ENCODE measurements at places on chromosomes 4 and X. TPM values are rescaled to one million over a fixed set of nuclear protein-coding genes. Genes with fewer than 3 reads are reported as not detected.

PPP1R3F gene
- 1.9 TPM for total RNA-seq

PITX2 gene
- total RNA-seq = not detected

TASL gene
- total RNA-seq = not detected

SLC10A4 gene
- total RNA-seq = 0.27 TPM

YTHDC1 gene
- total RNA-seq = 61.6 TPM

MAGEA9 gene
- not detected for total RNA-seq

FUNDC1 gene
- total RNA-seq = 17.2 TPM

HAND2 gene
- 13.7 TPM for total RNA-seq

GABRQ gene
- total RNA-seq = not detected

ACOX3 gene
- total RNA-seq = 35.4 TPM

MAGEA2B gene
- not detected for total RNA-seq

GC gene
- not detected for total RNA-seq

RPS6KA6 gene
- 0.40 TPM for total RNA-seq

SYN1 gene
- not detected for total RNA-seq

MAGED4 gene
- total RNA-seq = 7.0 TPM

TRIM60 gene
- not detected for total RNA-seq

AMOT gene
- 4.1 TPM for total RNA-seq

GLRB gene
- total RNA-seq = 5.6 TPM

GLOD5 gene
- total RNA-seq = not detected

ERAS gene
- not detected for total RNA-seq

TMEM31 gene
- total RNA-seq = not detected

MAB21L2 gene
- 2.8 TPM for total RNA-seq

GABRG1 gene
- not detected for total RNA-seq

WNK3 gene
- total RNA-seq = 1.3 TPM

ENOPH1 gene
- total RNA-seq = 61.0 TPM

TXK gene
- total RNA-seq = 0.79 TPM

SPON2 gene
- total RNA-seq = 0.57 TPM

S100P gene
- not detected for total RNA-seq

IL13RA2 gene
- 0.53 TPM for total RNA-seq

ARHGAP4 gene
- 35.1 TPM for total RNA-seq

TMEM192 gene
- total RNA-seq = 21.8 TPM

SSX4B gene
- not detected for total RNA-seq

HS3ST1 gene
- total RNA-seq = 2.9 TPM

NEIL3 gene
- total RNA-seq = 14.1 TPM

DMD gene
- total RNA-seq = 7.5 TPM

MAP7D2 gene
- 0.14 TPM for total RNA-seq

DNAAF6 gene
- not detected for total RNA-seq

CENPVL2 gene
- total RNA-seq = not detected

LIMCH1 gene
- total RNA-seq = 27.4 TPM

RBM47 gene
- 0.22 TPM for total RNA-seq

CASP6 gene
- total RNA-seq = 42.7 TPM

USP51 gene
- total RNA-seq = 1.5 TPM

Data from thoracic aorta endothelial cell (primary cell).